ENCODE measurements at places on chromosomes 3 and 15.
A peak's percentile ranks its signal among the peaks of the same experiment; 100 is the strongest.

DNA sequence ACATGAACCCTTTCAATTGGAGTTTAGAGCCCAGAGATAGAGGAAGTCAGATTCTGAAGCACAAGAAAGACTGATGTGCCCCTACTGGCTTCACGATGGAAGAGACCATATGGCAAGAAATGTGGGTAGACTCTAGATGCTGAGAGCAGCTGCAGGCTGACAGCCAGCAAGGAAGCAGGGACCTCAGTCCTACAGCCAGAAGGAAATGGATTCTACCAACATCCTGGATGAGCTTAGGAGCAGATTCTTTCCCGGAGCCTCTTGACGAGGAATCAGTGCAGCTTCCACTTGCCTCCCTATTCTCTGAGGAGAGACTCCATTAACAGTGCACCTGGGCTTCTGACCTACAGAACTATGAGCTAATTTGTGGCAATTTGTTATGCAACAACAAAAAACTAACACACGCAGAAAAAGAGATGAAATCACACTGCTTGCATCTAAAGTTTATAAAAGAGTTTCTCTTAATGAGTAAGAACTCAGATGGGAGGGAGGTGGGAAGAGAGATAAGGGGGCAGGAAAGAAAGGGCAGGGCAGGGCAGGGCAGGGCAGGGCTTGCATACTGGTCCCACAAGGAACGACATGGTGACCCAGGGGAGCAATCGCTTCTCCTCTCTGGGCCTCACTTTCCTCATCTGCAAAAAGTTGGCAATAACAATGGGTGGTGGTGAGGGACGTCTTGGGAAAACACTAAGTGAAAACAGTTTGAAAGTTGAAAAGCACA is 440.9 kb downstream of the FOXP1 start:
- no peak overlapping the region for H3K27ac ChIP-seq
- H3K27me3 ChIP-seq = no peaks in the 10 kb centered on the region
- peaks cover 2% of the 10 kb centered on the region for H3K4me1 ChIP-seq
- no peak overlapping the region for H3K4me3 ChIP-seq

GRCh38 chr3:112561484-112561733 is 353 bp downstream of the ATG3 start:
- peaks cover 1% of the 10 kb centered on the region for H3K4me1 ChIP-seq
- H3K27me3 ChIP-seq = no peaks in the 10 kb centered on the region
- peak overlapping the region; percentile 99 for H3K4me3 ChIP-seq
- H3K27ac ChIP-seq = peak overlapping the region; percentile 89
- H3K36me3 ChIP-seq = peaks cover 26% of the 10 kb centered on the region

GRCh38 chr3:169122416-169122815 is 541.1 kb downstream of the MECOM start:
- no peak overlapping the region for H3K27ac ChIP-seq
- H3K36me3 ChIP-seq = peaks cover 7% of the 10 kb centered on the region
- no peak overlapping the region for H3K4me3 ChIP-seq
- H3K4me1 ChIP-seq = no peaks in the 10 kb centered on the region
- no peaks in the 10 kb centered on the region for H3K27me3 ChIP-seq

- H3K4me1 ChIP-seq = no peaks in the 10 kb centered on the region
- H3K27me3 ChIP-seq = no peaks in the 10 kb centered on the region
- H3K4me3 ChIP-seq = no peak overlapping the region
Measured at GRCh38 chr3:26484140-26484539, 138.4 kb upstream of the LRRC3B start.

GRCh38 chr15:31326875-31327668 is 437 bp downstream of the KLF13 start:
- H3K4me1 ChIP-seq = peaks cover 20% of the 10 kb centered on the region
- peaks cover 3% of the 10 kb centered on the region for H3K27me3 ChIP-seq
- peaks cover 5% of the 10 kb centered on the region for H3K36me3 ChIP-seq
- H3K27ac ChIP-seq = no peak overlapping the region

GRCh38 chr3:62785384-62785783 is 89.8 kb downstream of the CADPS start:
- H3K4me1 ChIP-seq = no peaks in the 10 kb centered on the region
- H3K4me3 ChIP-seq = no peak overlapping the region
- no peak for DNase-seq
- no peaks in the 10 kb centered on the region for H3K27me3 ChIP-seq

GRCh38 chr3:97871801-97872524 is 50.2 kb downstream of the CRYBG3 start:
- no peaks in the 10 kb centered on the region for H3K4me1 ChIP-seq
- DNase-seq = peak; percentile 95
- peak overlapping the region; percentile 51 for H3K27ac ChIP-seq
- H3K36me3 ChIP-seq = no peaks in the 10 kb centered on the region

DNA sequence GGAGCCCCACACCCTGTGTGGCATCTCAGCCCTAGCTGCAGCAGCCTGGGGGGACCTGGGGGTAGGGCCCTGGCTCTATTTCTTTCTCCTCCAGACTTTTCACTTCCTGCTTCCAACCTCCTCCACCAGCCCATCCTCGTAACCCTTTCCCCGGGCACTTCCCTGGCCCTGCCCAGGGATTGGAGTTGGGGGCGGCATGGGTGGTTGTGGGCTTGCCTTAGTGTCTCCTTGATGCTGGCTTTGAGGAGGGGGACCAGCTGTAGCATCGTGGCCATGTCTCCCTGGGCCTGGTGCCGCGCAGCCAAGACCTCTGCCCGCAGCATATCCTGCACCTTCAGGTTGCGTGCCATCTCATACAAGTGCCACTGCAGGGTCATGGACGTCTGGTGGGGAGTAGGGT is 28.1 kb downstream of the CYP11A1 start:
- no peaks in the 10 kb centered on the region for H3K4me1 ChIP-seq
- no peaks in the 10 kb centered on the region for H3K36me3 ChIP-seq

GRCh38 chr15:29792426-29793159 is 29.7 kb downstream of the TJP1 start:
- H3K36me3 ChIP-seq = peaks cover 16% of the 10 kb centered on the region
- H3K4me3 ChIP-seq = no peak overlapping the region
- H3K27me3 ChIP-seq = no peaks in the 10 kb centered on the region
- no peak for DNase-seq
- H3K27ac ChIP-seq = peak overlapping the region; percentile 44

DNA sequence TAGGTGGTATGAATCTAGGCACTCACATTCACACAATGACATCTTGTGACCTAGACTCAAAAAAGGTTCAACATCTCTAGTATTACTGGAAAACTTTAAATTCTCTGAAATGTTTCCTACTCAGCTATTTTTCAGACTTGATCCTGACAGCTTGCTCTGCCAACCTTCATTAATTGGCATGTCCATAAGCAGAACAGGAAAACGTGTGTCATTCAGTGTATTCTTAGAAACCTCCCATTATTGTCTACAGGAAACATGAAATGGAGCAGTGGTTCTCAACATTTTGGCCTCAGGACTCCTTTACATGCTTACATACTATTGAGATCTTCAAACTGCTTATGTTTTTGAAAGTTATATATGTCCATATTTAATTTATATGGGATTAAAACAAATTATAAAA is 363.2 kb downstream of the NAALADL2 start:
- H3K27me3 ChIP-seq = no peaks in the 10 kb centered on the region
- H3K4me1 ChIP-seq = no peaks in the 10 kb centered on the region
- no peak overlapping the region for H3K4me3 ChIP-seq
- no peak overlapping the region for H3K27ac ChIP-seq
- no peaks in the 10 kb centered on the region for H3K36me3 ChIP-seq

GRCh38 chr3:194732617-194733016 is 46.9 kb downstream of the FAM43A start:
- no peaks in the 10 kb centered on the region for H3K36me3 ChIP-seq
- H3K27me3 ChIP-seq = peaks cover 60% of the 10 kb centered on the region
- H3K27ac ChIP-seq = no peak overlapping the region

DNA sequence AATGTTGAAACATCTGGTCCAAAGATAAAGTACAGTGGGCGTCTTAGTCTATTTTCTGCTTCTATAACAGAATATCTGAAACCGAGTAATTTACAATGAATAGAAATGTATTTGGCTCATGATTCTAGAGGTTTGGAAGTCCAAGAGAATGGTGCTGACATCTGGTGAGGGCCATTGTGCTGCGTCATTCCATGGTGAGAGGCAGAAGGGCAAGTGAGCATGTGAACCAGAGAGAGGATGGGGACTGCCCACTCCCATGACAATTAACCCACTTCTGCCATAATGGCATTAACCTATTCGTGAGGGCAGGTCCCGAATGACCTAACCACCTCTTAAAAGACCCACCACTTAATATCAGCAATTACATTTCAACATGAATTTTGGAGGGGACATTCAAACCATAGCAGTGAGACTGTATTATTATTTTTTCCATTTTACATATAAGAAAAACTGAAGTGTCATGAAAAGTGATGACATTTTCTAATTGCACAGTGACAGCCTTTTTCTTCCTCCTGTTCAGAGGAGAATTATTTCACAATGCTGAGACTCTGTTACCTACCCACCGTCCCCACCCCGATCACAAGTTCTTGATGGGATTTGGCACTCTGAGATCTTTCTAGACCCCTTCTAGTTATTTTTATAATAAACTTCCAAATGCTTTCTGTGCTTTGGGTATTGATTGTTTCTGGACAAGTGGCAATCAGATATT is 238.8 kb downstream of the RPLP1 start:
- DNase-seq = no peak
- peaks cover 47% of the 10 kb centered on the region for H3K27me3 ChIP-seq
- no peaks in the 10 kb centered on the region for H3K4me1 ChIP-seq
- H3K4me3 ChIP-seq = no peak overlapping the region
- no peaks in the 10 kb centered on the region for H3K36me3 ChIP-seq
- H3K27ac ChIP-seq = no peak overlapping the region

DNA sequence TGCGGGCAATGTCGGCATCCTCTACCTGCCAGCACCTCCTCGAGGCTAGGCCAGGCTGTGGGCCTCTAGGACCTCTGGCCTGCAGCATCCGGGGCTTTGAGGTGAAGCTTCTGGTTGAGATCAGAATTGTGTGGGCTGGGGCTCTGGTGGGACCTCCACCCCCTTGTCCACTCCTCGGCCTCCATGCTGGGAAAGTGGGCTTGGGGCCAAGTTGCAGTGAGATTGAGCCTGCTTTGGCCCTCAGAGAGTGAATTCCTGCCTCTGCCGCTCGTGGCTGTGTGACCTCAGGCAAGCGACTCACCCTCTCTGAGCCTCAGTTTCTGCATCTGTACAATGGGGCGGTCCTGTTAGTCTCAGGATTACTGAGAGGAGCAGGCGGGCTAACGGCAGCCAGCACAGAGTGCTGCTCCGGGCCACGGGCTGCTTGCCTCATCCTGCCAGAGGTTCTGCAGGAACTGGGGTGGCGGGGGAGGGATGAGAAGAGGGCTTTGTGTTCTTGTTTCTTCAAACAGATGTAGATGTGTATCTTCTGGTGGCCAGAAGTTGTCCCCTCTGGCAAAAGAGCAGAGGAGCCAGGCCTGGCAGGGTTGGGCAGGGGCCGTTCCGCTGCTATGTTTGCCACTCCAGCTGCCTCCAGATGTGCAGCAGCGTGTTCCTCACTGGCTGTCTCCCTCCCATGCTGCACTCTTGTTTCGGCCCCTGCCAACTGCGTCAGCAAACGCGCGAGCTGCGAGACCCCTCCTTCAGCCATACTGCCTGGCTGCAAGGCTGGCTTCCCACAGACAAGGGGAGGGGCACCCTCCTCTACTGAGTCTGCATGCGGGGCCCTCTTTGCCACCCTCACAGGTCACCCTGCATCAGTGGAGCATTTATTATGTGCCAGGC is 33.7 kb downstream of the FBLN2 start:
- H3K27me3 ChIP-seq = no peaks in the 10 kb centered on the region
- DNase-seq = no peak
- no peaks in the 10 kb centered on the region for H3K36me3 ChIP-seq
- peaks cover 23% of the 10 kb centered on the region for H3K4me1 ChIP-seq
- no peak overlapping the region for H3K4me3 ChIP-seq

DNA sequence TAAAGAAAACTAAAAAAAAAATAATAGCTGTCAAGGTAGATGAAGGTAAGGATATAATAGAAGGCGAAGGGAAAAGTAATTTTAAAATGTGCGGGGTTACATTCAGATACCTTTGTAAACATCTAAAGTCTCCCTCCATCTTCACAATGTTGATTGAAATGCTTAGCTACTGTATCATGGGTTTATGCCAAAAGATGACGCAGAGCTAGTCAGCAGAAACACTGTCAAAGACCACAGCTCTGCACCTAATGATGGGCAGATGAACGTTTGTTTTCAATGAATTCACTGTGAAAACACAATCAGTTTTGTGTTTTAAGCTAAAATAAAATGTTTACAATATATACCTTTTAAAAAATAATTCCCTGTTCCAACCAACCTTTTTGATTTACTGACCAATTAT is 61.2 kb downstream of the RFTN1 start:
- no peak overlapping the region for H3K4me3 ChIP-seq
- DNase-seq = no peak
- no peaks in the 10 kb centered on the region for H3K27me3 ChIP-seq
- H3K36me3 ChIP-seq = peaks cover 4% of the 10 kb centered on the region
- H3K27ac ChIP-seq = no peak overlapping the region
- peaks cover 7% of the 10 kb centered on the region for H3K4me1 ChIP-seq

GRCh38 chr3:120286465-120286864 is 1.4 kb upstream of the GPR156 start:
- no peak overlapping the region for H3K27ac ChIP-seq
- no peak for DNase-seq
- no peak overlapping the region for H3K4me3 ChIP-seq
- H3K27me3 ChIP-seq = peaks cover 14% of the 10 kb centered on the region

- peaks cover 31% of the 10 kb centered on the region for H3K27me3 ChIP-seq
- H3K27ac ChIP-seq = no peak overlapping the region
- no peaks in the 10 kb centered on the region for H3K36me3 ChIP-seq
Measured at GRCh38 chr15:57854531-57854930, 148.0 kb downstream of the POLR2M start.

DNA sequence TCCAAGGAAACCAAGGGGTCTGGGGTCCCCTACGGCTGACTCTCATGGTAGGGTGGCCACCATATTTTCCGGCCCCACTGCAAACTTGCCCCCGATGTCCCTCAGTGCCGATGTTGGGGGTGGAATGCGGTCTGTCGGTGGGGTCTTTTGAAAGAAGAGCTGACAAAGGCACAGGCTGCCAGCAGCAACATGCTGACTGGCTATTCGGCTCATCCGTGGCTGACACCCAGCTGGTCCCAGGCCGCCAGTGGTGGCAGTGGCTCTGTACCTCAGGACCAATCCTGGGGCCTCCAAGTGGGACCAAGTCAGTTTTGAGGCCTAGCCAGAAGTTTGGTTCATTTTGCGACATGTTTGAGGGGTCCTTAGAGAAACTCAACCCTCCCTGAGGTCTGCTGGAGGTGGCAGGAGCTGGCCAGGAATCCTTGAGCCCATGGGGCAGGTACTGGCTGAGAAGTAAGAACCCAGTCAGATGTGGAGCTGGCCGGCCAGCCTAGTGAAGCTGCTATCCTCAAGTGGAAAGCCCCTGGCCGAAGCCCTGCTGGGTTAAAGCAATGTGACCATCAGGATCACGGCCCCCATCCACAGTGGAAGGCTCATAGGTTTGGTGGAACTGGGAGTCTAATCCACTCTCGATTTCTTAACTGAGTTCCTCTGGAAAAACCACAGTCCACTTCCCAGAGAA is 17.8 kb downstream of the BMF start:
- H3K27ac ChIP-seq = peak overlapping the region; percentile 90
- peaks cover 65% of the 10 kb centered on the region for H3K4me1 ChIP-seq
- no peaks in the 10 kb centered on the region for H3K27me3 ChIP-seq

DNA sequence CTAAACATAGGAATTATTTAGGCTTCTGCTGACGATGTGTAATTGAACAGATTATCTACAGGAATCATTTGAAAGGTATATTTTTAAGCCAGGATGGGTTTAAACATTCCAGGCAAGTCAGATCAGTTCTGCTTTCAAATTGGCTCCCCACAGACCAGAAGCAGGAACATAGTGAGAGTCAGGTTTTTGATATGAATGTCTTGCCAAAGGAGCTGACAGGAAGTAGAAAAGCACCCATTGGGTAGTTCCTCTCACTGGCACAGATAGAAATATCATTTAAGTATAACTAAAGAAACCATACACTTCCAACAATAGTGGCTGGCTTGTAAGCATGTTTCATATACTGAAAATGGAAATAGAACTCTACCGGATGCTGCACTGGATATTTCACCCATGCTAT is 95.2 kb downstream of the CLDN1 start:
- no peaks in the 10 kb centered on the region for H3K36me3 ChIP-seq
- H3K4me3 ChIP-seq = no peak overlapping the region
- H3K27me3 ChIP-seq = no peaks in the 10 kb centered on the region
- no peak for DNase-seq
- H3K27ac ChIP-seq = no peak overlapping the region
